EL (cell line): ENCODE measurements at places on chromosomes 1 and 21.
A peak's percentile ranks its signal among the peaks of the same experiment; 100 is the strongest.

GRCh38 chr1:109790735-109791494, 27.2 kb upstream of the EPS8L3 start:
- peak; percentile 36 for DNase-seq

DNA sequence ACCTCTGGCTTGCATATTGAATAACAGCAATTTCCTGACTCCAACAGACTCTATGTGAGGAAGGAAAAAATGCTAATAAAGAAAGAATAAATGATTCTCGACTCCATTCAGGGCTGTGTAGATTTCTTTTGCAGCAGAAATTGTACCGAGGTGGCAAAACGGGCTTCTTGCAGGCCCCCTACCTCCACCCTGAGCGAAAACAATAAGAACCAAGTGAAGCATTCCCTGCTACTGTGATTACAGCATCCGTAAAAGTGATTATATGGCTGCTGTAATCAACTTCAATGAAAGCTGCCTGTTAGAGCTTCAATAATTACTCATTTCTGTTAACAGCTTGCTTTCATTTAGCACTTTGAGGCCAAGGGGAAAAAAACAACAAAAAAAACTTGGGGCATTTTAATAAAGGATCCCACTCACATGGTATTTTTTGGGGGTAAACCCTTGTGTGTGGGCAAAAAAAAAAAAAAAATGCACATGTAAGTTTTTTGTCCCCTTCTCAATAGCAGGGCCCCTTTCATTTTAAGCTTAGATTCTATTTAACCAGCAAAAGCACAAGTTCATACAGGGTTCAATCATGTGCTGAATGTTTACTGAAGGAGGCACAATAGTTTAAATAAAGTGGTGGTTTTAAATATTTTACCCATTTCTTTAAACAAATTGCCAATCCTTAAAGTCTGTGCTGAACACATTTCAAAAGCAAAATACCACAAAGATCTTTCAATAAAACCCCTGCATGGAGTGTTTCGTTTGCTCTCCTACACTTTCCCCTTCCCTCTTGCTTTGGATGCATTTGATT, 271.6 kb downstream of the LMO4 start:
- no peak for DNase-seq

DNA sequence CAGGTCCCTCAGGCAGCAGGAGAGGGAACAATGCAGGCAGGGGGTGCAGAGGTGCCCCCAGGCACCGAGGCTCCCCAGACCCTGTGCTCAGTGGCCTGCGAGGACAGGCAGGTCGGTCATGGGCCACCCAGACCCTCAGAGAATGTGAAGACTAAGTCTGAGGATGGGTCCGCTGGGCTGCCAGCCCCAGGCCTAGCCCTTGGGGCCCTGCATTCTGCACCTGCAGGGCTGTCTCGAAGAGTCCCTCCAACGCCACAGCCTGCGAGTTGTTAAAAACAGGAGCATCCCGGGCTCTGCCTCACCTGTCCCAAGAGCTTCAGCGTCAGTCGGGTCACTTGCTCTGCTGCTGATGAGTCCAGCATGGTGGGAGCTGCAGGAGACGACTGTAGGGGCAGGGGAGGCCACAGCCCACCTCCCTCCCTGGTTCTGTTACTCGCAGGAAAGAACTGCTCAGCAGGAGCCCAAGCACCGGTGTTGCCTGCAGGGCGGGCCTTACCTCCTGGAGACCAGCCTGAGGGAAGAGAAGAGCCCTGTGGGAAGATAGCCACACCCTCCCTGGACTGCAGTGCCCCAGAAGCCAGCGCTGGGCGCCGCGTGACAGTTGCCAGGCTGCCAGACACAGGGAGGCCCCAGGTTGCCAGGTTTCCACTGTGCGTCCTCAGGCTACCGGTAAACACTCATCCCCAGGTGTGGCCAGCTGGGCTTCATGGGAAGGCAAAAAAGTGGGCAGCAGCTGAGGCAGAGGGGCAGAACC, 5.8 kb downstream of the C21orf58 start:
- DNase-seq = no peak

DNA sequence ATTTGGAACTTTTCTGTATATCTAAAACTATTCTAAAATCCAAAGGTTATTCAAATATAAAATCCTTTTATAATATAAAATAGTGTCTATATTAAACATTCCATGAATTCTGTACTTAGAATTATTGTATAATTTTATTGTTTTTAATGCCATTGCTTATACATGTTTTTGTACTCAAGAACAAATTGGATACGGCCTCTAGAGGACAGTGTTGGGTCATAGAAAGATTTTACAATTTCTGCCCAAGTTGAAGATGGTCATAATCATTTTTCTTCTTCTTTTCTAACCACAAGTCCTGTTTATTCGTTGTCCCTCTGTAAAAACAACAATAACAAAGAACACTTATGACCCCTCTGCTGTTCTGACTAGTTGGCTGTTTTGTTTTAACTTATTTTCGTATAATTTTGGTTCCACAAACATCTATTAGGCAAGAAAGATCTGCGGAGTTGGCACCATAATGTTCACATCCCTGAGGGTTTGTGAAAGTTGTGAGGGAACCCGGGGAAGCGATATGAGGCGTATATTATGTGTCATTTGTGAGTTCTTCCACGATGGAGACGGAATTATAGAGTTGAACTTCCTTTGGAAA, 75.7 kb upstream of the KIF26B start:
- peak; percentile 53 for DNase-seq

DNA sequence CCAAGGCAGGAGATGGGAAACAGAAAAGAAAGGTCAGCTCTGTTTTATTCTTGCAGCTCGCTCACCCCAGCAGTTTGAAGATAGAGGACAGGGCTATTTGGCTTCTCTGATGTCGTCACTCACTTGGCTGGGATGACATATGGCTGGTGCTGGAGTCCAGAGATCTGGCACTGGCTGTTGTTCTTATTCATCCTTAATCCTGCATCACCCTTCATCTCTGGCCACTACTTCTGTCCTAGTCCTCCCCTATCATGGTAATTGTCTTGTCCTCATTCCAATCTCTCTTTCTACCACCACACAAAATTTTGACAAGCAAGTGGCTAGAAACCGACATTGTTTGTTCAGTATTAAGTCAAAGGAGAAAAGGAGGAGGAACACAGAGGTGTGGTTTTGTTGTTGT, 103.8 kb upstream of the PDE4B start:
- DNase-seq = no peak

- DNase-seq = no peak
Observed at GRCh38 chr21:22898051-22898665, 1899.9 kb downstream of the NCAM2 start.

- no peak for DNase-seq
Observed at GRCh38 chr21:45537746-45538291, 4.4 kb downstream of the SLC19A1 start.

- DNase-seq = no peak
Observed at GRCh38 chr1:162996261-162996660, 72.9 kb upstream of the RGS4 start.

- DNase-seq = no peak
Observed at GRCh38 chr1:192491804-192492554, 83.6 kb upstream of the RGS1 start.

DNA sequence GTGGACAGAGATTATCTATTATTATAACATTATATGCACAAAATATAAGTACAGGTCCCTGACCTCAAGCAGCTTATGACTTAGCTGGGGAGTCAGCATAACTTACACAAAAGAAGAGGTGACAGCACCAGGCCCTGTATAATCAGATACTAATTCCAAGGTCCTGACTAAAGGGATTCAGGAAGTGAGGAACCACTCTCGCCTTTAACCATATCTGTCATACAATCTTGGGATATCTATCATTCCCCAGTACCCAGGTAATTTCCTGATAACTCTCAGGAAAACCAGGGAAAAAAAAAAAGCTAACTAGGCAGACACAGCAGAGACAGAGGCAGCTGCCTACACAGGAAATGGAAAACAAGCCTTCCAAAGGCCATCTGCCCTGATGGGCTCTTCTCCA, 78.5 kb upstream of the CAMK1G start:
- DNase-seq = peak; percentile 84

GRCh38 chr1:233406994-233407631, 79.6 kb downstream of the MAP3K21 start:
- no peak for DNase-seq

DNA sequence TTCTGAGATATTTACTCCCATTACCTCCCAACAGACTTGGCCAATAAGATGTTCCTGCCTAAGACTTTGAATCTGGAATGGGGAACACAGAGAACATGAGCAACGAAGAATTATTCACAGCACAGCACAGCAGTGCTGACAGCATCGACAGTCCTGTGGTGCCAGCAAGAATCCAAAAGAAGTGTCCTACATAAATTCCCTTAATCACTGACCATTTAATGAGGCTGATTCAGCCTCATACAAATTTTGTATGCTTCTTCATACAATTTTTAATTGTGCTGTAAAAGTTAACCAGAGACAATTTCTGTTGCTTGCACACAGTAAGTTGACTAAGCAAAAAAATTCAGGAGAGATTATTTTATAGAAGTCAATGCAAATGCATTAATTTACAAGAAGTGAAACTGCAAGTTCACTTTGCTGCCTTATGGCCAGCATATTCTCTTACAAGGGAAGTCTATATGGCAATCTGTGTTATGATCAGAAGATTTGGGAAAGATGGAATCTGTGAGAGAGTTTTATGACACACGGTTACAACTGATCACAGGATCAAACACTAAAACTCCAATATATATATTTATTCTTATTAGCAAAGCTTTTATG, 855.9 kb downstream of the LTN1 start:
- peak; percentile 53 for DNase-seq

- no peak for DNase-seq
Observed at GRCh38 chr1:171953835-171954234, 112.5 kb downstream of the DNM3 start.

DNA sequence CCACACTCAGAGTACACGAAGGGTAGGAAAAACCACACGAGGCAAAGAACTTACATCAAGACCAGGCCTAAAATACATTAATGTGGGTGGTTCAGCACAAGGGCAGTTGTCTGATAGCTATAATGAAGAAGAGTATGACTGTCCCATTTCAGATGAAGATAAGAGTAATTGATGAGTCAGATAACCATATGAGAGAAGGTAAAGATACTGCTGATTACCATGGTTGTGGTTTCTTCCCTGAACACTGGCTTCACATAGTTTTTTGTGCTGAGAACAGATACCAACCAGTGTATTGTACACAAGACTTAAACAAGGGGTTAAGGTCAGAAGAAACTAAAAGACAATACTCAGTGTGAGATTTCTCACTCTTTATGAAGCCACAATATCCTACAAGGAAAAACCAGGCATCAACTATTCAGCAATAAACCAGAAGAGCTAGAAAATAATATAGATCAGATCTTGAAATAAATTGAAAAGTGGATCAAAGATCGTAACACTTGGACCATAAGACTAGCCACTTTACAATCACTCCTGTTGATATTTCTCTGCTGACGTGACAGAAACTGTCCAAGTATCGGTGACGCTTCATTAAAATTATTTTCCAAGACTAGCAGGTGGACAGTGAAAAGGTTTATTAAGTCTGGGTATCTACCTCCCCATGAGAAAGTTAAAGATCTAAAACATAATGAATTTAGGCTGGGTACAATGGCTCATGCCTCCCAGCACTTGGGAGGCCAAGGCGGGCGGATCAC, 28.6 kb downstream of the PUM1 start:
- DNase-seq = peak; percentile 71

GRCh38 chr21:44771896-44772525, 29.6 kb downstream of the UBE2G2 start:
- no peak for DNase-seq

DNA sequence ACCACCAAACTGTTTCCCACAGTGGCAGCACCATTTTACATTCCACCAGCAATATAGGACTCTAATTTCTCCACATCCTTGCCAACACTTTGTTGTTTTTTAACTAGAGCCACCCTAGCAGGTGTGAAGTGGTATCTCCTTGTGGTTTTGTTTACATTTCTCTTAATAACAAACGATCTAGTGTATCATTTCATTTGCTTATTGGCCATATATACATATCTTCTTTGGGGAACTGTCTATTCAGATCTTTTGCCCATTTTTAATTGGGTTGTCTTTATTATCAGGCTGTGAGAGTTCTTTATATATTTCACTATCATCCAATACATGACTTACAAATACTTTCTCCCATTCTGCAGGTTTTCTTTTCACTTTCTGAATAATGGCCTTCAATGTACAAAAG, 18.0 kb downstream of the TRIM33 start:
- no peak for DNase-seq

GRCh38 chr1:40303790-40304189, 13.3 kb downstream of the COL9A2 start:
- DNase-seq = no peak

DNA sequence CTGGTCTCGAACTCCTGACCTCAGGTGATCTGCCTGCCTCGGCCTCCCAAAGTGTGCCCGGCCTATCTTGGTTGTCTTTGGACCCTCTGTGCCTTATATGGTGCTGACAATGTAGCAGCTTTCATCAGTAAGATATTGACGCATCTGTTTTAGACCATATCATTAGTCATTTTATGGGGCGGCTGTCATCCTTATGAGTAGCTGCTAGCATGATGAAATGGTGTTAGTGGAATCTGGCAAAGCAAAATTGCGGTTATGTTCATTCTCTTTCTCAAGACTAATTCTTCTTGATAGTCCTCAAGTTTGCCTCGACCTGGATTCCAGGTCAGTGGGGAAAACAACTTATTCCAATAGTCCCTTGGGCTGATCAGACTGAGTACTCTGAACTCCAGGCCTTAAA, 199.9 kb downstream of the PRDM2 start:
- no peak for DNase-seq

DNA sequence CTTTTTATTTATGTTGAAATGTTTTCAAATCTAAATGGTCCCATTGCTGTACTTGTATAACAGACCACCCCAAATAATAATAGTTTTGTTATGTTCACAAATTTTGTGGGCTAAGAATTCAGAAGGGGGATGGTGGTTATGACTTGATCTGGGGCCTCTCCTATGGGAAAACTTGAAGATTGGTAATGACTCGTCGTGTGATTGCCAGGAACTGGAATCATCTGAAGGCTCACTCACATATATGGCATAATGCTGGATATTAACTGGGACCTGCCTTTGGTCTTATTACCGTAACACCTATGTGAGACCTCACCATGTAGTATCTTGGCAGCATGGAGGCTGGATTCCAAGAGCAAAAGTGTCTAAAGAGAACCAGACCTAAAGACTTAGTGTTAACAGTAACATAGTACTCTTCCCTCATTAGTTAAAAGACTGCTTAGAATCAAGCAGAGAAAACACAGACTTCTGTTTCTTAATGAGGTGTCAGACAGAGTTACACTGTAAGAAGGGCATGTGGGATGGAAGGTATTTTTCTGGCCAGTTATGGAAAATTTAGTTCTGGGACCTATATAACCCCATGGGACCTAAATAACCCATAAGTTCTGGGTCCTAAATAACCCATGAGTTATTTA, 11.9 kb downstream of the LYPLAL1 start:
- peak; percentile 20 for DNase-seq
